Neural cell (in vitro differentiated cells): ENCODE measurements at places on chromosomes 3 and 15. TPM values are rescaled to one million over a fixed set of nuclear protein-coding genes. Genes with fewer than 3 reads are reported as not detected.

CMTM8 gene
- not detected in 2 replicates for polyA plus RNA-seq

PLXNB1 gene
- 134 and 148 TPM in 2 replicates for polyA plus RNA-seq

AQR gene
- polyA plus RNA-seq: 21.2 and 22.4 TPM in 2 replicates

GTF2A2 gene
- polyA plus RNA-seq: 124 and 171 TPM in 2 replicates

DNAH12 gene
- 1.6 and 1.8 TPM in 2 replicates for polyA plus RNA-seq

GRAMD2A gene
- polyA plus RNA-seq: 1.9 and 3.2 TPM in 2 replicates

FMN1 gene
- polyA plus RNA-seq: 0.26 and 0.40 TPM in 2 replicates

LRRC31 gene
- polyA plus RNA-seq: not detected in 2 replicates

GPR15 gene
- not detected in 2 replicates for polyA plus RNA-seq

AGBL1 gene
- polyA plus RNA-seq: 0.12 TPM in 1 of 2 replicates, not detected in the other

SOX14 gene
- not detected in 2 replicates for polyA plus RNA-seq

CDHR4 gene
- not detected in 2 replicates for polyA plus RNA-seq
